HFF-Myc (cell line): ENCODE measurements at places on chromosomes 13 and 19.
A peak's percentile ranks its signal among the peaks of the same experiment; 100 is the strongest.

- DNase-seq: no peak
Measured at GRCh38 chr13:36029166-36029565, 102.0 kb downstream of the DCLK1 start.

DNA sequence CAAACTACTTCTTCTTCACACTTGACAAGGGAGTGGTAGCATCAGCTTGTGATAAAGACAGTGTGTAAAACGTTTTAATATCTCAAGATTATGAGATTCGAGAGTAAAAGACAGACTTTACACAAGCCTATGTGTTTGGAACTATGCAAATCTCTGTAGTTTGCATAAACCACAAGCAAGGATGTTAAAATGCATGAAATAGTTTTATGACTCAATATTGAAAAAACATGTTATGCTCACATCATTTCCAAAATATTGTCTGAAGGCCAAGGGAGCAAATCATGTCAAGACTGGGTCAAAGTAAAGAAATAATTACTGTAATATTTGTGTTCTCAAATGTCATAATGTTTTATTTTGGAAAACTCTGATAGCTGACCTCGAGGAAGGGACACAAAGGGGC lies 316.8 kb upstream of the KLF12 start:
- no peak for DNase-seq

DNA sequence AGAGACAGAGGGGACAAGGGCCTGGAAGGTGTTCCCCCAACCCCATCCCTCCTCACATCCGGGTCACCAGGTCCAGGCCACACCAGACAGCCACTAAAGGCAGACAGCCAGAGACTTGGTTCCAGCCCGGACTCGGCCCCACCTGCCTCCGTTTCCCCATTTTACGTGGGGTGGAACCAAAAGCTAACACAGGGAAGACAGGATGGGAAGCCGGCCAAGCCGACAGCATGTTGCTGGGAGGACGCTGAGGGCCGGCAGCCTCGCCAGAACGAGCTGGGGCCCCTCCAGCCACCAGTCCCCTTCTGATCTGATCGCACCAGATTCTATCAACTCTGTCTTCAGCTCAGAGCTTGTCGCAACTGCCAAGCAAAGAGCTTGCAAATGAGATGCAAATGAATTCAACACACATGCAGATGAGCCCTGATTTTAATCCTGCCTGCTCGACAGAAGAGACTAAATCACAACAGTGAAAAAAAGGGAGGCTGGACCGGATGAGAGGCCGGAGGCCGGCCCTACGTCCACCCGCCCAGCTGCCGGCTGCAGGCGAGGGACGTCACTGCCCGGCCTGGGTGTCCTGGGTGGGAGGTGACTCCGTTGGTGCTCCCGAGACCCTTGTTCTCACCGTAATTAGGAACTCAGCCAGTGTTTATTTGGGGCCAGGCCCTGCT lies 17.5 kb upstream of the SHC2 start:
- DNase-seq: no peak

DNA sequence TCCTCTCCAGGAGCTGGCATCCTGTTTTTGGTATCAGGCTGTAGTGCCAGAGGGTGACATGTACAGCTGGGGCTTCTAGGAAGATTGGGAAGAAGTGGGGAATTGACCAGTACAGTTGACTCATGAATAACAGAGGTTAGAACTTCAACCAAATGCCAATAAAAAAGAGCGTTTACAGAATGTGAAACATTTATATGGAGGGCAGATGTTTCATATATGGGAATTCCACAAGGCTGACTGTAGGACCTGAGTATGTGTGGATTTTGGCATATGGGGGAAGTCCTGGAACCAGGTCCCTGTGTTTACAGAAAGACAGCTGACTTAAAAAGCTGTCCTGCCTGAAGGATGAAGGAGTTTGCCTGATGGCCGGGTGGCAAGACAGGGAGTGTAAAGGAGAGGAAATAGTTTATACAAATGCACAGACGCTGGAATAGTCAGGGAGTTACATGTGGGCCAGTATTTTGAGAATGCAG lies 5.2 kb downstream of the CHAMP1 start:
- peak; percentile 85 for DNase-seq

DNA sequence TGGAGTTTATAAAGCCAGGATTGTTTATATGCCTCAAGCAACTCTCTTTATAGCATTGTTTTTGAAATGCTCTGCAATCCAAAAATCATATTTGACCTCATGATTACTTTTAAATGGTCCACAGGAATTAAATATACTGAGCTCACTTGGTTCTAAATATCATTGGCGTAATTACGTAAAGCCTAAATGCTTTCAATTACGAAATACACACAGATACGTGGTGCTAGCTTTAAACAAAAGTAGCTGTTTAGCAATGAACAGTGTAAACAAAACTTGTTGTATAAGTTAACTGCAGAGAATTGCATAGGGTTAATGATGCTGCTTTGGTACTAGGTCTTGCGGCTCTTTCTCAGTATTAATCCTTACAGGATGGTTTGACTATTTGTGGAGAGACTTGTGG lies 346.6 kb downstream of the COG6 start:
- DNase-seq: no peak

DNA sequence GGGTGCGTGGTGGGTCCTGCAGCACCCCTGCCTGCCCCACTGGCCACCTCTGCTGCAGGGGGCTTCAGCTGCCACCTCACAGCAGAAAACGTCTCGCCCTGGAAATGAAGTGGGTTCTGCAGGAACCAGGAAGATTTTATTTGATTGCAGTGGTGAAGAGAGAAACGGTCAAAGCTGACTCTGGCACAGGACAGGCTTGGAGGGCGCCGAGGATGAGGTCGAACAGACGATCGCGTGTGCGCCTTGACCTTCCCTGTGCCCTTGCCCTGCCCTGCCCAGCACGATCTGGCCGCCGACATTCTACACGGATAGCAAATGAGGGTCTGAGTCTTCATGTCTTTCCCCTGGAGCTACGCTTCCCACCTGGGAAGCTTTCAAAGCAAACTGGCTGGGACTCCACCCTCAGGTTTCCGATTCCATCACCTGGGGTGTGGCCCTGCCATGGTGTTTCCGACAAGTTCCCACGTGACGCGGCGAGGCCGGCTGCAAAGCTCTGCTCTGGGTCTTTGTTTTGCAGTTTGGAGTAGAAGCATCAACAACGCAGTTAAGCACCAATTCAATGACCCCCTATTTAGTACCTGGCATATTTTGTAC lies 50.3 kb upstream of the TUBGCP3 start:
- DNase-seq: no peak
